ENCODE measurements at places on chromosomes 2 and 18. TPM values are rescaled to one million over a fixed set of nuclear protein-coding genes. Genes with fewer than 3 reads are reported as not detected.

DNA sequence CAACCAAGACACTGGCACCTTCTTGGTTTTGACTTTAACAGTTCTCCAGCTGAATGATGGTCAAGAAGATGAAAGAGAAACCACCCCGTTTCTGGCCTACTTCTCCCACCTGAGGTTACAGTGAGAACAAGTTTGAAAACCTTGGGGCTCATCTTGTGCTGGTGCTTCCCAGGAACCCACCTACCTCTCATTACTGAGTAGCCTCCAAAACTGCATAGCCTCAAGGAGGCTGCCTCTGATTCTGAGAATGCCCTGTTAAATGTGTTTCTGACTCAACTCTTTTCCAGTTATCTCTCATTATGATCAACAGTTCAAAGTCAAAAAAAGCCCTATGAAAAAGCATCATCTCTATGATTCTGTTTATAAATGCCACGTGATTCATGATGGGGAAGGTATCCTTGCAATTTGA, 121.9 kb downstream of the CACNB4 start:
- DNase-seq: peak; percentile 23

GRCh38 chr2:161004379-161004778, 155.8 kb upstream of the TANK start:
- DNase-seq: no peak

- DNase-seq: no peak
These were observed 157.9 kb upstream of the APCDD1 start for GRCh38 chr18:10296491-10296890.

Gene DLX1
- total RNA-seq: not detected

GRCh38 chr2:46230677-46231425, 66.4 kb upstream of the EPAS1 start:
- DNase-seq: no peak

DNA sequence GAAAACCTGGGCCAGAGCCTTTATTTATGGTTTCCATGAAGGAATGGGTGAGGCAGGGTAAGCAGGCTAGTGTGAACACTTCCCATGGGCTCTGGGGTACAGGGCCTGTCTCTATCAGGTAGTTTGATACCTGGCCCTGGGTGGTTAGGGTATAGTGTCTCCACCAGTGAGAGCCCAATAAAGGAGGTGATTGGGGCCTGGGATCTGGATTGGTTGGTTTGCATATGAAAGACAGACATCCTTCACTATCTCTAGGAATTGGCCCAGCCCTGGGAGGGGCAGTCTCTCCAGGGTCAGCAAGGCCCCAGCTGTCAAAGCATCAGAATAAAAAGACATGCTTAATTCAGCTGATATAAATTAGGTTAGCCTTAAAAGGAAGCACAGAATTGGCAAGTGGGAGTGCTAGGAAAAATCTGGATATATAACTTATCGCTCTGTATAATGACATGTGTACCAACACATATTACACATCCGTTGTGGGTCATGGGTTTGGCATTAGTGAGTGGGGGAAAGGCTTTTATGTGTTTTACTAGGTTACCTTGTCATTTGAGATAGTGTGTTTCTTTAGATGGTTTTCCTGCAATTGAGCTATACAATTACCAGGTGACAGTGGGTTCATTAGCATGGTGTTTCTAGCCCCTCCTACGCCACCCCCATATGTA, 18.5 kb upstream of the TMEM178A start:
- no peak for DNase-seq
